ENCODE measurements at places on chromosomes 12 and 14.

DNA sequence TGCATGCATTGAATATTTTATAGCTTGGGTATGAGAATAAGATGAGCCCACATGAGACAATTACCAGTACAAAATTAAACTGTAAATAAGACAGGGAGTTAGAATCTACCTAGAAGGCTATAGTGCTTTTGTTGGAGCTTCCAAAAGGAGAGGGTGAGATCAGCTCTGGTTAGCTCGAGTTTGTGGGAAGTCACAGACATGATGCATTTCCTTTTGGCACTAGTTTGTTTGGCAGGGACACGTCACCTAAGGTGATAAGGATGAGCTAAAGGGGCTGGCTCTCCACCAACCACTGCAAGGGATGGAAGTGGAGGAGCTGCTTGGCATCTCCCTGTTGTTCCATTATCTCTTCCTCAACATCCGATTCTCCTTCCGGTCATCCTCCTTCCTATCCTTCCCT lies 48.5 kb upstream of the CPM start:
- DNase-seq = no peak

DNA sequence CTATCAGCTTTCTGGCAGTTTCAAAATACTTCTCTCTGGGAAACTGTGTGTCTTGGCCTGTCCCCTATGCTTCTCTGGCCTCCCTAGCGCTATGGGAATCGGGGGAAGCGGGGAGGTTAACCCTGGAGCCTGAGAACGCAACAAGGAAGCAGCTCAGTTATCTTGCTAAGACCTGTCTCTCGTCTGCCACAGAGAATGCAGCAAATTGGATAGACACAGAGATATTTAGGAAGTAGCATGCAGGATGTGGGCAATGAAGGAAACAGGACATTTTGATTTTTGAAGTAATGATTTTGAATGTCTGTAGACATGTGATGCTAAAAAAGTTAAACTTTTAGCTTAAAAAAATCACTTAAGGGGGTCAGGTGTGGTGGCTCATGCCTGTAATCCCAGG lies 6.6 kb upstream of the CALCOCO1 start:
- DNase-seq = no peak

DNA sequence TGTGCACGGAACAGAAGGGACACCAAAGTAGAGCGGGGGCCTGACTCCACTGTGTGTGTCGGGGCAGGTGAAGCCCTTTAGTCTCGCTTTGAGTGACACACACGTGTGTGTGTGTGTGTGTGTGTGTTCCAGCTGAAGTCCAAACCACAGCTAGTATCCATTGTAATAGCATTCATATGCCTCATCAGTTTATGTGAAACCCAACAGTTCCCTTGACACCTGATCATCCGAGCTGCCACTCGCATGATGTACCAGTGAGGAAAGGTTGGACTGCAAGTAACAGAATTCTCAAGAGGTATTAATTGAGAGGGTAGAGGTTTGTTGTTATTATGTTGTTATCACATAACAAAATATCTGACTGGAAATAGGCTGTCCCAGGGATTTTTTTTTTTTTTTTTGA lies 16.4 kb downstream of the CCDC63 start:
- no peak for DNase-seq

DNA sequence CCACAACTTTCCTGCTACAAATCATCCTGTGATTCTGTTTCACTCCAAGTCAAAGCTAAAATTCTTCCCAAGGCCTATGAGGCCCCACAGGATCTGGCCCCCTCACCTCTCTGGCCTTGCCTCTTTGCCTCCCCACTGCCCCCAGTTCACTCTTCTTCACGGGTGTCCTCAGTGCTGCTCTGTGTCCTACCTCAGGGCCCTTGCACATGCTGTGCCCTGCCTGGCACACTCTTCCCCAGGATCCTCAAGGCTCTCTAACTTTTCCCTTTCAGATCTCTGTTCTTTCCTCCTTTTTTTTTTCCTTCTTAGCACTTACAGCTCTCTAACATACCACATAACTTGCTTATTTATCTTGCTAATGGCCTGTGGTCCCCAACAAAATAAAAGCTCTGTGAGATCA lies 29.2 kb downstream of the RASAL1 start:
- DNase-seq = no peak

- no peak for DNase-seq
These were observed 699 bp upstream of the CD69 start for GRCh38 chr12:9761419-9761781.

GRCh38 chr12:111766608-111767361 lies at the start of gene ALDH2:
Gene ALDH2, plus strand, starts transcription at chr12:111766933. Its CDS starts 50 bp downstream, at chr12:111766983.
- peak; percentile 89 for DNase-seq

- DNase-seq = no peak
These were observed 12.5 kb downstream of the PRDM4 start for GRCh38 chr12:107748472-107748871.

DNA sequence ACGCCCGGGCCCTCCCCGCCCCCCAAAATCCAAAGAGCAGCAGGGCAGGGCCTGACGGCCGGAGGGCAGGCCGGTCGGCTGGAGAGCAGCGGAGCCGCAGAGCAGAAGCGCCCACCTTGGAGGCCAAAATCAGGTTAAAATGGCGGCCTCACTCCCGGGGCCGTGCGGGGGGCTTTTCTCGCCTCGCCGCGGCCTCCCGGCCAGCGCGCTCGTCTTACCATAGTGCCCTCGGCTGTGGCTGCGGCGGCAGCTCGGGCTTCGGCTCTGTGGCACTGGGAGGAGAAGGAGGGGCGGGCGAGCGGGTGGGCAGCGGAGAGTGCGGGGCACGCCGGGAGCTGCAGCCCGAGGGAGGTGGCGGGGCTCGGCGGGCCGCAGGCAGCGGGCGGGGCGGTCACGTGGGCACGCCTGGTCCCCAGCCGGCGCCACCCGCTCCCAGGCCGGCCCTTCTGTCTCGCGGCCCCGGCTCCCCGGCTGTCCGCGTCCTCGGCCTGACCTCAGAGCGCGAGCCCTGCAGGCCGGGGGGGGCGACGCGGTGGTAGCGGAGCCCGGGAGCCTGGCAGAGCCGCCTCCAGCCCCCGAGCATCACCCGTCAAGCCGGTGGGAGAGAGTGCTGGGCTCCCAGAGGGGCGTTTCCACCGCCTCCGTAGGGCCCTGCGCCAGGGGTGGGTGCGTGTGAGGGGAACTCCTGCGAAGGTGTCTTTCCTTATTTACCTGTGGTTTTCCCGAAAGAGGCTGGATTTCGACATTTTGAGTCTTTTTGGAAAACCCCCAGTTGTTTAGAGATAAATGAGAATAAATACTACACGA lies at the start of gene CFL2:
Gene CFL2 (minus strand): TSS at position 274 of the 807 bp plus-strand sequence. CDS start 53 bp downstream, at position 221.
- peak; percentile 90 for DNase-seq

- DNase-seq = no peak
These were observed 87.1 kb downstream of the VEZT start for GRCh38 chr12:95304673-95305198.

DNA sequence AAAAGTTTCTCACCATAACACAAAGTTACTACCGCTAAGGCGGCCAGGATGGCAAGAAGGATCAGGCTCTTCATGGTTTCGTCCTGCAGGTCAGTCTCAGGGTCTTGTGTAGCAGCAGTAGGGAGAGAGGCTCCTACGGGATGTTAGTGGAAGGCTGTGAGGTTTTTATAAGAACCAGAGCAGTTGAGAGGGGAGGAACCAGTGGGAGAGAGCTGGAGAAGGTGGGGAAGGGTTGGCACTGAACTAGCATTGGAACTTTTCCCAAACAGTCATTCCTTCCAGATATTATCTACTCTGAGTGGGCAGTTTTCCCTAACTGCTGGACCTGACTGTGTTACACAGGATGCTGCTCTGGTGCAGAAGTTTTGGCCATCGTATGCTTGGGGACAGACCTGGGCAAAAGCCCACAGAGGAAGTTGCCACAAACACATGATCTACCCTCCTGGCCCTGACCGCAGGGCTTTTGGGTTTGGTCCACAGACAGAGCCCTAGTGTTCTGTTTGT lies at the start of gene MGP:
Gene MGP (minus strand): TSS at position 137 of the 504 bp plus-strand sequence. CDS start 63 bp downstream, at position 74.
- DNase-seq = no peak

DNA sequence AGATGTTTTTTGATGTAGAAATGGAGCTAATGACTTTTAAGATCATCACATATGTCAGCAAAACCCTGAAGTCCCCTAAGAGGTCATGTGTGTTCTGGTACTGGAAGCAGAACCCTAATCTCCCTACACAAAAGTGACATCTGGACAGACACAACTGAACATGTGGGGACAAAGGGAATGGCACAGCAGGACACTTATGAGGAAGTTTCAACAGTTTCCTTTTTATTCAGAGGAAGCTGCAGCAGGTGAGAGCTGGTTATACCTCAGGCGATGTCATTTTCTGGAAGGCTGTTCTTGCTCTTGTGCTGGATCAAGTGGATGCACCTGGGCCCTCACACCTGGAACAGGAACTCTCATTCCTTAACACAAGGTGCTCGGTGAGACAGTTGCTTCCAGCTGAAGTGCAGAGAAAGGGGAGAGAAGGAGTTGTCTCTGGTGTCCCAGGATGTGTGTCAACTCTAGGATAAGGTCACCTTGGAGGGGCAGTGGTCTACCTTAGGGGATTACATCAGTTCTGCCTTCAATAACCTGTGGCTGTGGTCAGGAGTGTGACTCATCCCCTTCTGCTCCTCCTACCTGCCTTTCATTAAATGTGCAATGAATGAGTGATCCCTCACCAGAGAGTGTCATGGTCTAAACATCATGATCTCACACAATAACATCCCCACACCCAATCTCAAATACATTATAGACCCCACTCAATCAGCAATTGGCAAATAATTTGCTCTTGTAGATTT lies 463.4 kb downstream of the TMEM121 start:
- DNase-seq = no peak
